B cell (primary cell): ENCODE measurements at places on chromosomes 6 and 20.

- DNase-seq = no peak
These were observed 263.4 kb downstream of the DHX35 start for GRCh38 chr20:39225536-39225935.

- no peak for DNase-seq
These were observed 43.7 kb downstream of the TMEM200A start for GRCh38 chr6:130409418-130410100.

DNA sequence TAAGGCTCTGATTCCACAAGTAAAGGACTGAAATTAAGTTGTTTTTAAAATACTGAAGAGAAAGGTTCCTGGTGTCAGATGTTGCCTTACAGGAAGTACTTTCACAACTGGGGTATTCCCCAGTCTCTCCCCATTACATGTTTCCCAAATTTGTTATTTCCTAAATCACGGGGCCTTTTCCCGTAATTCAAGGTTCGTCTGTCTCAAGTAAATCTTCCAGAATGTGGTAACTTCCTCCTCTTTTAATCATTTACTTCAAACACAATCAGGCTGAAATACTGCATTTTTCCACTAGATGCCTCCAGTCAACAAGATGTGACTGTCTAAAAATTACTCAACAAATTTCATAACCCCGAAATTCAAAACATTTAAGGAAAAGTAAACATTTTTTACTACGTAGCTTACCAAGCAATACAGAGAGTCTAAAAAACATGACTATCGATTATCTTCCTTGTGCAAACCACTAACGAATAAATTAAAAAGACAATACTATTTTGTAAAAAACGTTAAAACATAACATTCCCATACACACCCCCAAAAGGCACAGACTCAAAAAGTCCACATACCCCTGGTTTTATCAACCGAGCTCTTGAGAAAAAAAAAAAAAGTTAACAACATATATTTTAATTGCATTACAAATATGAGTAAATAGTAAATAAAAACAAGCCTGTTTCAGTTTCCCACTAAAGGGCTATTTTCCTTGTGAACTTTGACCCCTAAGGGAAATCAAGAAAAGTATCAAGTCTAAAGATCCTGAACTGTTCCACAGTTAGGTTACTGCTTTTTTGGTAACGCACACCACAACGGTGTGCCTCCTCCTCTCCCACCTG, 1.7 kb downstream of the SOD2 start:
- DNase-seq = peak; percentile 78

GRCh38 chr6:133749427-133749826, 139.5 kb upstream of the TCF21 start:
- no peak for DNase-seq

DNA sequence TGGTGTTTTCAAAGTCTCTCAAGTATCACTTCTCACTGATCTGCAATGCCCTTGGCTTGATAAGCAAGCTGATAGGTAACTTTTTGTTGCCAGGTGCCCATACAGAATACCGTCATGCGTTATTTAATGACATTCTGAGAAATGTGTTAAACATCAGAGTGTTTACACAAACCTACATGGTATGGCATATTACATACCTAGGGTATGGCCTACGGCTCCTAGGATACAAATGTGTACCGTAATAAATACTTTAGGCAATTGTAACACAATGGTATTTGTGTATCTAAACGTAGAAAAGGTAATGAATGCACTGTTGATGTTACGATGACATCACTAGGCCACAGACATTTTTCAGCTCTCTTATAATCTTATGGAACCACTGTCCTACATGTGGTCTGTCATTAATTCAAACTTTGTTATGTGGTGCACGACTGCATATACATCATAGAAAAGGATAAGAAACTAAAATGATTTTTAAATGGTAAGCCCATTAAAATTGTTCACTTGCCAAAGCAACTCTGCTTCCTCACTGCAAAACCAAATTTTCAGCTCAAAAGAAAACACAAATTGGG, 35.7 kb downstream of the CSNK2A1 start:
- DNase-seq = no peak

DNA sequence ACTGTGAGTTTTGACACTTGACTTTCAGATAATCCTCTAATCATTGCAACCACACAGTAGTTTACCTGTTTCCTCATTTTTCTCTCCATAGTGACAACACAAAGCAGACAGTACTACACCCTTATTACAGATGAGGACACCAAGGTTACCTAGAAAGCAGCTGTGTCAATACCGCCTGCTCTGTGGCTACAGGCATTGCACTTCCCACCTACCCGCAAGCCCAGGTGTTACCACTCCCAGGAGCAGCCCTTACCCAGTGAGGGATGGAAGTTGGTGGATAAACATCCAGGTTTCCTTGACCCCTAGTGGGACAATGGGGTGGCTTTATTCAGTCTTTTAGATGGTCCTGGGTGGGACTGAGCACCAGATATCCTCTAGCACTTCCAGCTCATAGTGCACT, 503.6 kb downstream of the PTPRT start:
- no peak for DNase-seq
